ENCODE measurements at places on chromosomes 4 and X. TPM values are rescaled to one million over a fixed set of nuclear protein-coding genes. Genes with fewer than 3 reads are reported as not detected.

- H3K27me3 ChIP-seq, result no peaks in the 10 kb centered on the region
- peaks cover 62% of the 10 kb centered on the region for H3K4me1 ChIP-seq
- DNase-seq, result peak; percentile 28
Measured at GRCh38 chr4:185838104-185838452, 26.1 kb upstream of the SORBS2 start.

- no peak for DNase-seq
- no peaks in the 10 kb centered on the region for H3K27me3 ChIP-seq
- no peak overlapping the region for H3K4me3 ChIP-seq
- H3K36me3 ChIP-seq, result no peaks in the 10 kb centered on the region
- H3K27ac ChIP-seq, result no peak overlapping the region
- H3K4me1 ChIP-seq, result no peaks in the 10 kb centered on the region
Measured at GRCh38 chrX:148069759-148070503, 88.8 kb downstream of the FMR1NB start.

GRCh38 chrX:51292421-51292820, 40.2 kb upstream of the NUDT10 start:
- no peak overlapping the region for H3K27ac ChIP-seq
- no peaks in the 10 kb centered on the region for H3K4me1 ChIP-seq

Gene AWAT2
- total RNA-seq, result not detected

GRCh38 chrX:145502670-145503069, 255.4 kb downstream of the SPANXN1 start:
- DNase-seq, result no peak
- H3K27ac ChIP-seq, result no peak overlapping the region
- no peaks in the 10 kb centered on the region for H3K4me1 ChIP-seq
- H3K27me3 ChIP-seq, result no peaks in the 10 kb centered on the region
- H3K36me3 ChIP-seq, result no peaks in the 10 kb centered on the region
- H3K4me3 ChIP-seq, result no peak overlapping the region

DNA sequence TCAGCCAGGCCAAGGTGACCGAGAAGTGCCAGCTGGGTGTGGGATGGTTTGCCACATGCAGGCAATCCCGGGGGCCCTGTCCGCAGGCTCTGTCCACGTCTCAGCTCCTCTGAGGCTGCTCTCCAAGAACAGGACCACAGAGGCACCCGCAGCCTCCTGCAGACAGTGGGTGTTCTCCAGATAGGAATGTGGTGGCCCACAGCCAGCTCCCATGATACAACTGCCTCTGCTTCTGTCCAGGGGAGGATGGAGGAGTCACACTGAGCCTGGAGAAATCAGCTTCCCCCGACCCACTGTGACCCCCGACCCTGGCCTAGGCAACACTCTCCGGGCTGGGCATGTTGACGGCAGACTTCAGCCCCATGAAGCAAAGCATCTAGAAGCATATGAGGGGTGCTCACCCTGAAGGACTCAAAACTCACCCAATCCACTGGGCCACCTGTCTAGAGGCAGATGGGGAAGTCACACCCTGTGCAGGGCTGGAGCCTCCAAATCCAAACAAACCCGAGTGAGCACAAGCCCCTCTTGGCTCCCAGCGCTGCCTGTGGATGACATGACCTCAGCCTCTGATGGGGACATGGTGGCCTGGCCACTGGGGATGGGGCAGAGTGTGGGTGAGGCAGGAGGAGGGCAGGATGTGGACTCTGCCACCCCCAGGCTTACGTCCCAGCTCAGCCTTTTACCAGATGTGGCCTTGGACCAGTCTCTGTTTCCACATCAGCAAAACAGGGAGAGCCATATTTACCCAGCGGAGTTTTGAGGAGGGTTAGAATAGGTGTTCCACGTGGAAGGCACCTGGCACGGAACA, 102.3 kb downstream of the PSAPL1 start:
- no peaks in the 10 kb centered on the region for H3K36me3 ChIP-seq
- no peak overlapping the region for H3K4me3 ChIP-seq
- no peaks in the 10 kb centered on the region for H3K4me1 ChIP-seq
- H3K27me3 ChIP-seq, result no peaks in the 10 kb centered on the region
